ENCODE measurements at places on chromosomes 1 and 21. TPM values are rescaled to one million over a fixed set of nuclear protein-coding genes. Genes with fewer than 3 reads are reported as not detected.

Gene CELA3B
- total RNA-seq: 3.1 TPM

Gene KIF14
- total RNA-seq: 25.0 TPM

Gene PGBD2
- total RNA-seq: 12.2 TPM

Gene LIPI
- total RNA-seq: not detected

Gene INKA2
- total RNA-seq: 1.4 TPM

Gene LRRN2
- not detected for total RNA-seq

DNA sequence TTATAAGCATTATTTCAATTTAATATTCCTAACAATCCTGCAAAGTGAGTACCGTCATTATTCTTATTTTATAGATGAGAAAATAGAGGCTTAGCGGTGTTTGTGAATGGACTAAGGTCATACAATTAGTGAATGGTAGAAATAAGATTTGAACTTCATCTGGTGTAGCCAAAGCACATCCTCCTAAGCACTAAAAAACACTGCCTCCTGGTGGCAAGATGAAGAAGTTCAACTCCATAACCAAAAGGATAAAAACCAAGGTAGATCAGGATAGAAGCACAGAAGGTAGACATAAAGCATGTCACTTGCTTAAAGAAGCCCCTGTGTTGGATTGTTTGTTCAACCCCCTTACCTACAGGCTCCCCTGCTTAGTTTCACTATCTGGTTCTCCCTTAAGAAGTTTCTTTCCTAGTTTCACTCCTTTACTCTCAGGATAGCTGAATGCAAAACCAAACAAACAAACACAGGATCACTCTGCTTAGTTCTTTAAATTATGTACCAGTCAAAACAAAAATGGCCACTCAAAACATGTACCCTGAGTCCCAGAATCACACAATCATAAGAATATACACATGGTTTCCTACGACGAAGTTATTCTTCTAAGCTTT, 12.7 kb upstream of the AIM2 start:
- no peaks in the 10 kb centered on the region for H3K27me3 ChIP-seq
- no peak overlapping the region for H3K4me3 ChIP-seq
- no peak overlapping the region for H3K27ac ChIP-seq
- H3K36me3 ChIP-seq: no peaks in the 10 kb centered on the region
- DNase-seq: peak; percentile 48
- H3K4me1 ChIP-seq: no peaks in the 10 kb centered on the region

GRCh38 chr1:17191990-17192242, 13.0 kb upstream of the PADI1 start:
- no peaks in the 10 kb centered on the region for H3K36me3 ChIP-seq
- H3K27ac ChIP-seq: no peak overlapping the region
- H3K4me3 ChIP-seq: no peak overlapping the region
- peaks cover 8% of the 10 kb centered on the region for H3K4me1 ChIP-seq

- peaks cover 3% of the 10 kb centered on the region for H3K4me1 ChIP-seq
- DNase-seq: no peak
- peaks cover 21% of the 10 kb centered on the region for H3K36me3 ChIP-seq
- no peaks in the 10 kb centered on the region for H3K27me3 ChIP-seq
- no peak overlapping the region for H3K27ac ChIP-seq
Observed at GRCh38 chr1:174005032-174005431, 17.1 kb downstream of the RC3H1 start.

DNA sequence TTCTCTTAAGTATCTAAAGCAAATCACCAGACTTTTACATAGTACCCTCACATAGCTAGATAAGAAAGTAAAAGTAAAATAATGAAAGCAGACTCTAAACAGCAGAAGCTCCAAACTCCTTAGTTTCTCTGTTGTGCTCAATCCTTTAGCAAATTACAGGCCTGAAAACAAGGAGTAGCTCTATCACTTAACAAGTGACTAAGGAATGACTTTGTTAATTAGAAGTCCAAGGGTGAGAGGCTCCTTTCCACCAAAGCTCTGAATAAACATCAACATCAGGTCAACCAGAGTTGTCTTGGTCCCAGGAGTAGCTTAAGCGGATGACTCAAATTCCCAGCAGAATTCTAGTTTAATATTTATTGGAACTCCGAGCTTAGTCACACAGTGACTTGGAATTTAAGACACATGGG, 5.9 kb downstream of the NRIP1 start:
- no peaks in the 10 kb centered on the region for H3K27me3 ChIP-seq
- peak; percentile 66 for DNase-seq
- H3K27ac ChIP-seq: peak overlapping the region; percentile 51
- H3K4me3 ChIP-seq: no peak overlapping the region

DNA sequence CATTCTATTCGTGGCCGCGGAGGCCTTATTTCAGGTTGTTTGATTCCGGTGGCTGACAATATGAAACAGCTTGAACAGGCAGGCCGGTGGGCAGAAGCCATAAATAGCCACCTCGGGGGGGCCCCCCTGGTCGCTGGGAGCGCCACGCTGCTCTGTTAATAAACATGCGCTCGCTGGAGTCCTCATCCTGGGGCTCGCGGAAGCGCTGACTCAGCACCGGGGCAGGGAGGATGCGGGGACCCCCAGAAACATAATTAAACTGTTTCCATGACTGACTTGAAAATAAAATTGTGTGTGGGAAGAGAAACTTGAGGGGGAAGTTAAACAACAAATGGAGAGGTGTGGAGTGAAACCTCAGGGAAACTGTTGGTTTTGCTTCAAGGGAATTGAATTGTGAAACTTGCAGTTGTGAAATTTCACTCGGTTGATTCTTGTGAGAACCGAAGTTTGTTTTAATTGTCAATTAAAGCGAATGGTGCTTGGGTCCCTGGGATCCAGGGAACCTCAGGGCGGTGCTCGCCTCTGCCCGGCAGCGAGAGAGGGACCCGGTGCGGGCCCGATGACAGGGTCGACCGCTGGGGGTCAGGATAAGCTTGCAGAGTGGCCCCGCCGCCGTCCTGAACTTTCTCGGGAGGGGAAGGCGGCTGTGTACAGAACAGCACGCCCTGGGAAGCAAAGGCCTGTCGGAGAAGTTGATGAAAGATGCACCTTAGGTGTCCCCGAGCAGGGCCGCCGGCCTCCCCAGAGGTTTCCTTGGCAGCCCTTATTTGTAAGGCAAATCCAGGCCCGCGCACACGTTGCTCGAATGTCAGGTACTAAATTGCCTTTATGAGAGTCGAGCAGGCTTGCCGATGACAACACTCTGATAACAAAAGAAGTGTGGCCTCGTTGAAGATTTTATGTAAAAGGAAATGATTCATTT, 176.9 kb upstream of the LMO4 start:
- H3K36me3 ChIP-seq: no peaks in the 10 kb centered on the region
- no peak overlapping the region for H3K27ac ChIP-seq
- no peak overlapping the region for H3K4me3 ChIP-seq
- H3K27me3 ChIP-seq: peaks cover 43% of the 10 kb centered on the region

GRCh38 chr1:244276646-244277045, 175.1 kb downstream of the ADSS2 start:
- peaks cover 12% of the 10 kb centered on the region for H3K4me1 ChIP-seq
- no peak overlapping the region for H3K27ac ChIP-seq
- H3K27me3 ChIP-seq: peaks cover 3% of the 10 kb centered on the region
- no peak overlapping the region for H3K4me3 ChIP-seq

GRCh38 chr1:57599236-57599994, 175.6 kb upstream of the DAB1 start:
- H3K36me3 ChIP-seq: no peaks in the 10 kb centered on the region
- H3K4me1 ChIP-seq: no peaks in the 10 kb centered on the region
- no peak overlapping the region for H3K4me3 ChIP-seq
- no peaks in the 10 kb centered on the region for H3K27me3 ChIP-seq
- no peak overlapping the region for H3K27ac ChIP-seq
- no peak for DNase-seq

DNA sequence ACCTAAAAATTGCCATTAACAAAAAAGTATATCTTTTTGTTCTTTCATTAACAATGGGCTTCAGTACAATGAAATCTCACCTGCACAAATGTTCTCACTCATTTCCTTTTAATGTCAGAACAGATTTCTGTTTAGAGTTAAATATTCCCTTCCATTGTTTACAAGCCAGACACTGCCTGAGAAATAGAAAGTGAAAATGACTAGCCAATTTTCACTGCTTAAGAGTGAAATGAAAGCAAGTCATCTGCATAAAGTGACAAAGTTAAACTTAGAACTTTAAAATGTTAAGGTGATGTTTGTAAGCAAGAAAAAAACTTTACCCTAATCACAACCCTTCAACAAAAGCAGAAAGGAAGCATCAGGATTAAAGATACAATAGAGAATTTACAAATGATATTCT, 27.5 kb downstream of the COA6 start:
- no peak overlapping the region for H3K4me3 ChIP-seq
- no peak overlapping the region for H3K27ac ChIP-seq
- H3K27me3 ChIP-seq: no peaks in the 10 kb centered on the region
- H3K4me1 ChIP-seq: no peaks in the 10 kb centered on the region
- H3K36me3 ChIP-seq: no peaks in the 10 kb centered on the region
- no peak for DNase-seq

DNA sequence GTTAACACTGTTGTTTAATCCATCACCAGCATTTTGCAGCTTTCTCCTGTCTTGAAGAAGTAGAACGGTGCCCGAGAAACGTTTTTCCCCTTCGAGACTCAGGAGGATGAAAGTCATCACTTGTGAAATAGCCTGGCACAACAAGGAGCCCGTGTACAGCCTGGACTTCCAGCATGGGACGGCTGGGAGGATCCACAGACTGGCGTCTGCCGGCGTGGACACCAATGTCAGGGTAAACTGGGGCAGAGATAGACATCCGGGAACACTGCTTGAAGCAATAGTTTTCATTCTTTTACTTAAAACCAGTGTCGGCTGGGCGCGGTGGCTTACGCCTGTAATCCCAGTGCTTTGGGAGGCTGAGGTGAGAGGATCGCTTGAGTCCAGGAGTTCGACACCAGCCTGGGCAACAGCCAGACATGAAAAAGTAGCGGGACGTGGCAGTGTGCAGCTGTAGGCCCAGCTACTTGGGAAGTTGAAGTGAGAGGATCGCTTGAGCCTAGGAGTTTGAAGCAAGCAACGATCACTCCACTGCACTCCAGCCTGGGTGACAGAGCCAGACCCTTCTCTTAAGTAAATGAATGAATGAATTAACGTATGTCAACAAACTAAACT, 945 bp downstream of the CHAF1B start:
- H3K36me3 ChIP-seq: peaks cover 44% of the 10 kb centered on the region
- peak overlapping the region; percentile 79 for H3K27ac ChIP-seq
- H3K27me3 ChIP-seq: no peaks in the 10 kb centered on the region
- H3K4me1 ChIP-seq: peaks cover 9% of the 10 kb centered on the region

GRCh38 chr21:28447462-28447861, 545.2 kb downstream of the LTN1 start:
- H3K27ac ChIP-seq: no peak overlapping the region
- H3K36me3 ChIP-seq: no peaks in the 10 kb centered on the region
- no peaks in the 10 kb centered on the region for H3K27me3 ChIP-seq
- H3K4me1 ChIP-seq: no peaks in the 10 kb centered on the region
- no peak for DNase-seq

- H3K4me1 ChIP-seq: no peaks in the 10 kb centered on the region
- DNase-seq: peak; percentile 39
- H3K36me3 ChIP-seq: no peaks in the 10 kb centered on the region
- no peak overlapping the region for H3K27ac ChIP-seq
- no peak overlapping the region for H3K4me3 ChIP-seq
- peaks cover 31% of the 10 kb centered on the region for H3K27me3 ChIP-seq
Observed at GRCh38 chr1:14850563-14850962, 252.1 kb downstream of the KAZN start.

- H3K4me3 ChIP-seq: no peak overlapping the region
- H3K27ac ChIP-seq: no peak overlapping the region
- H3K4me1 ChIP-seq: no peaks in the 10 kb centered on the region
Observed at GRCh38 chr1:92882819-92883218, 51.0 kb downstream of the RPL5 start.

GRCh38 chr1:162678439-162678838, 46.2 kb downstream of the DDR2 start:
- DNase-seq: no peak
- no peaks in the 10 kb centered on the region for H3K4me1 ChIP-seq
- H3K27me3 ChIP-seq: no peaks in the 10 kb centered on the region
- H3K4me3 ChIP-seq: no peak overlapping the region
- H3K36me3 ChIP-seq: no peaks in the 10 kb centered on the region

- no peak overlapping the region for H3K4me3 ChIP-seq
- no peaks in the 10 kb centered on the region for H3K4me1 ChIP-seq
- no peaks in the 10 kb centered on the region for H3K36me3 ChIP-seq
- DNase-seq: no peak
- H3K27ac ChIP-seq: no peak overlapping the region
Observed at GRCh38 chr1:60388092-60388987, 314.8 kb upstream of the C1orf87 start.

- peak overlapping the region; percentile 75 for H3K27ac ChIP-seq
- no peaks in the 10 kb centered on the region for H3K36me3 ChIP-seq
- peaks cover 64% of the 10 kb centered on the region for H3K4me1 ChIP-seq
- DNase-seq: peak; percentile 66
Observed at GRCh38 chr1:67711158-67711854, 26.3 kb downstream of the GADD45A start.

- H3K4me1 ChIP-seq: no peaks in the 10 kb centered on the region
- H3K27me3 ChIP-seq: no peaks in the 10 kb centered on the region
- H3K27ac ChIP-seq: no peak overlapping the region
- peaks cover 55% of the 10 kb centered on the region for H3K36me3 ChIP-seq
Observed at GRCh38 chr1:3847081-3847480, 9.9 kb downstream of the CEP104 start.

GRCh38 chr1:150557065-150557600, 7.9 kb downstream of the ADAMTSL4 start:
- H3K36me3 ChIP-seq: peaks cover 83% of the 10 kb centered on the region
- no peak overlapping the region for H3K27ac ChIP-seq
- H3K4me3 ChIP-seq: no peak overlapping the region
- no peak for DNase-seq
- H3K27me3 ChIP-seq: no peaks in the 10 kb centered on the region

DNA sequence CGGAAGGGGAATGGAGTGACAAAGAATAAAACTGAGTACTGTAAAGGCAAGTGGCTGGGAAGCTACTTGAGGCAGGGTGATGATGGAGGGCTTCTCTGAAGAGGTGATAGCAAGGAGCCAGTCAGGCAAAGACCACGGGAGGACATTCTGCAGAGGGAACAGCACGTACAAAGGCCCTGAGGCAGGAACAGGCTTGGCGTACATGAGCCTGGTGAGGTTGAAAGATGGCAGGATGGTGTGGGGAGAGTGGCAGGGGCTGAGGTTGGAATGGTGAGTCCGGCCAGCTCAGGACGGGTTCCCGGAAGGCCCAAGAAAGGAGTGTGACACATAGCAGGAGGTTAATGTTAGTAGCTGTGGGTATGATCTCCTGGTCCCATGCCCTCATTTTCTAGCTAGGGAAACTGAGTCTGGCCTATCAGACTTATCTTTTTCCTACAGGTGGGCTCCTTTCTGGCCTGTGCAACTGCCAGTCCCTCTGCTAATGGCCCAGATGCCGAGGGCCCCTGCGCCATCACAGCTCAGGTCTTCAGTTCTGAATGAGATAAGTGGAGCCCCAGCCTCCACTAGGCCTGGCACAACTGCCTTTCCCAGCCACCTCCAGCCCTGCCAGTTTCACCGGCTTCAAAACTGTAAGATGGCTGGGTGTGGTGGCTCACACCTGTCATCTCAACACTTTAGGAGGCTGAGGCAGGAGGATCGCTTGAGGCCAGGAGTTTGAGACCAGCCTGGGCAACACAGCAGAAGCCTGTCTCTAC, 87.0 kb downstream of the VWA5B1 start:
- H3K27me3 ChIP-seq: no peaks in the 10 kb centered on the region
- no peak for DNase-seq
- H3K4me3 ChIP-seq: no peak overlapping the region
- no peaks in the 10 kb centered on the region for H3K36me3 ChIP-seq
- no peak overlapping the region for H3K27ac ChIP-seq

- peaks cover 29% of the 10 kb centered on the region for H3K27me3 ChIP-seq
- peaks cover 23% of the 10 kb centered on the region for H3K36me3 ChIP-seq
- no peak overlapping the region for H3K27ac ChIP-seq
- DNase-seq: no peak
Observed at GRCh38 chr1:33319949-33320618, 814 bp downstream of the A3GALT2 start.

Measured in K562 (cell line).